WTC11 (cell line): ENCODE measurements at places on chromosomes 7 and 10. TPM values are rescaled to one million over a fixed set of nuclear protein-coding genes. Genes with fewer than 3 reads are reported as not detected.

GRCh38 chr7:46440186-46440585, 519.1 kb upstream of the IGFBP3 start:
- no peaks in the 10 kb centered on the region for H3K4me1 ChIP-seq
- H3K27ac ChIP-seq: no peak overlapping the region
- H3K4me3 ChIP-seq: no peak overlapping the region
- H3K36me3 ChIP-seq: peaks cover 8% of the 10 kb centered on the region
- no peaks in the 10 kb centered on the region for H3K27me3 ChIP-seq

DNA sequence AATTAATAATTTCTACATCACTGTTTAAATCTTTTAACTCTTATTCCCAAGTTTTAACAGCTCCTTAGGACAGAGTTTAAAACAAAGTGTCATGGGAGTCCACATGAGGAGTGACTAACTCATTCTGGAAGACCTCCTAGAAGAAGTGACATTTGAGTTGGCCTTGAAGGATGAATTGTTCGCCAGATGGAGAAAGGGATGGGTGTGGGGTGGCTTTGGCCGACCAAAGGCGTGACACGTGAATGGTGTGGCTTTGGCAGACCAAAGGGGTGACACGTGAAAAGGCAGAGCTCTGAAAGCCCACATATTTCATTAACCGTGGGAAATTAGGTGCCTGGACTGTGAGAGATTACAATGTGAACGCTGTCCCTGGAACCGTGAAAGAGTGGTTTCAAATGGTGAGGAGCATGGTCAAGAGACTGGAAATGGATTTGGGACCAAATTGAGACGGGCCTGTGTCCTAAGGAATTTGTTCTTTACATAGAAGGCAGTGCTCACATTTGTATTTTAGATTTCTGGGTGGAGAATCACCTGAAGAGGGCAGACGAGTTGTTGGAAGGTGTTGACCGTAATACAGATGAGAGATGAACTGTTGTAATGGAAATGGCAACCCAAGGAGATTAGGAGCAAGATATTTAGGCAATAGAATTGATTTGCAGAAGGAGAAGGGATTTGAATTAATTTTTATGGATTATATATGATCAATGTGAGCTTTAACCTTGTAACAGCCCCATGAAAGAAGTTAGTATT, 228.1 kb downstream of the BICC1 start:
- H3K27me3 ChIP-seq: no peaks in the 10 kb centered on the region
- DNase-seq: no peak
- no peak overlapping the region for H3K4me3 ChIP-seq
- peaks cover 4% of the 10 kb centered on the region; the same call in 1 of the 2 replicates for H3K4me1 ChIP-seq

DNA sequence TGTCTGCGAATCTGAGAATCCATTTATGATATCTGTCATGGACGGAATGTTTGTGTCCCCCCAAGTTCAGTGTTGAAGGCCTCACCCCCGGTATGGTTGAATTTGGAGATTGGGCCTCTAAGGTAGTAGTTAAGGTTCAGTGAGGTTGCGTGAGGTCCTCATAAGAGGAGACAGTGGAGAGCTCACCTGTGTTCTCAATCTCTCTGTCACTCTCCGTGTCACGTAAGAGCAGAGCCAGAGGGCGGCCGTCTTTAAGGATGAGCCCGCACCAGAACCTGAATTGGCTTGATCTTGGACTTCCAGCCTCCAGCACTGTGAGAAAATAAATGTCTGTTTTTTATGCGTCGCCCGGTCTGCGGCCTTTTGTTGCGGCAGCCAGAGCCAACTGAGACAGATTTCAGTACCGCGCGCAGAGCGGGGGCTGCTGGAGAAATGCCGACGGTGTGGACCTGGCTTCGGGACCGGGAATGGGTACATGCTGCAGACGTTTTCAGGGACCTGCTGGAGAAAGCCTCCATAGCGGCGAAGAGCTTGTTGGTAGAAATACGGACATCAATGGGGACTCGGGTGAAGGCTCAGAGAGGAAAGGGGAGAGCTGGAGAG, 40.2 kb downstream of the WDR37 start:
- H3K4me3 ChIP-seq: no peak overlapping the region
- H3K27ac ChIP-seq: no peak overlapping the region
- H3K27me3 ChIP-seq: no peaks in the 10 kb centered on the region
- DNase-seq: no peak

- DNase-seq: no peak
- H3K4me1 ChIP-seq: peaks cover 65% of the 10 kb centered on the region
- no peaks in the 10 kb centered on the region for H3K36me3 ChIP-seq
- H3K27me3 ChIP-seq: no peaks in the 10 kb centered on the region; the same call in 1 of the 2 replicates
- no peak overlapping the region for H3K4me3 ChIP-seq
Measured at GRCh38 chr10:72263613-72264241, 10.0 kb upstream of the DDIT4 start.

DNA sequence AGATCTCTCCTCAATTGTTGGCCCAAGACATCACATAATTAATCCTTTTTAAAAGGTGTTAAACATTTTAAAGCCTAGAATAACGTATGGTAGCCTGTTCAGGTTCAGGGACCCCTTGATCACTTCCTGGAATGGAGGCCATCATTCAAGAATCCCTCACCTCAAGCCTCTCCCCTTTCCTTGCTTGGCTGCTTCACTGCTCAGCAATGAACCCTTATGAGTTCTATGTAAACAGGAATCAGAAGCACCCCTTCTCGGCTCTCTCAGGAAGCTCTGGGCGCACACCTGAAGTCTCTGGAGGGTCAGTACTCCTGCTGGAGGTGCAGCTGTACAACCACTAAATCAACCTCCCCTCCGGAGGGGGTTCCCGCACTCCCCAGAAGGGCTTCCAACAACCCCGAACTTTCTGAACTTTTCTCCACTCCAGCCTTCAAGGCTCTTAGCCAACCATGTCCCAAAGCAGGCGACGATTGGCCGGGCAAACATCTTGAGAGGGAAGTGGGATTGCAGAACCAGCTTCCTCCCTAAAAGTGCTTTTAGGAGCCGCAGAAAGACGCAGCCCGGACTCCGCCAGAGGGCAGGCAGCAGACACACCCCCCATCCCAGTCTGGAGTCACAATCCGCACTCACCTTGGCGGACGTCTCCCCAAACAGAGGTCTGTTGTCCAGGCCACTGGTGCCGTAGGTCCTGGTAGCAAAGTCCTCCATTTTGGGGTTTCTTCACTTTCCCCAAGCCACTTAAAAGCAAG, 562 bp downstream of the TMEM243 start:
- peak overlapping the region; percentile 93 for H3K4me3 ChIP-seq
- H3K4me1 ChIP-seq: peaks cover 23% of the 10 kb centered on the region
- no peaks in the 10 kb centered on the region for H3K27me3 ChIP-seq

GRCh38 chr10:73979141-73979808, 18.6 kb upstream of the VCL start:
- peaks cover 4% of the 10 kb centered on the region; the same call in 1 of the 2 replicates for H3K36me3 ChIP-seq
- no peak for DNase-seq
- peaks cover 19% of the 10 kb centered on the region for H3K4me1 ChIP-seq
- no peak overlapping the region for H3K4me3 ChIP-seq

DNA sequence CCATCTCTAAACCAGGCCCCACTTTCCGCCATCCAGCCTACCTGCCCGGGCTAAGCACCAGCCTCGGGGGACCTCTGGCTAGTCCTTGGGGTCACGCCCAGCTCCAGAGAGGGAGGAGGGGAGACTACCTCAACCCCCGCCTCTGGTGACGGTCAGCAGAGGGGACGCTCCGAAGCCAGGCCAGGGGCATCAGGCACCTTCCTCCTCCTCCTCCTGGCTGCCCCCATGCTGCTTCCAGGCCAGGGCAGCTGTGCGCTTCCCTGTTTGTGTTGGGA, 4.0 kb upstream of the SMARCD3 start:
- peaks cover 44% of the 10 kb centered on the region for H3K4me1 ChIP-seq
- peak overlapping the region; percentile 12; the same call in 1 of the 2 replicates for H3K27ac ChIP-seq
- no peak for DNase-seq
- peaks cover 72% of the 10 kb centered on the region for H3K27me3 ChIP-seq

The FAM25G gene
- not detected in 3 replicates for total RNA-seq

The SYCE1 gene
- total RNA-seq: not detected in 3 replicates

The PDE1C gene
- 0.37 to 0.55 TPM (median 0.41 TPM) in 3 replicates for total RNA-seq

The H2BK1 gene
- total RNA-seq: 0.87 TPM in 1 of 3 replicates, not detected in the others
